ENCODE measurements at places on chromosomes 6 and 20.

GRCh38 chr6:12245360-12245759, 44.8 kb upstream of the EDN1 start:
- DNase-seq: no peak

DNA sequence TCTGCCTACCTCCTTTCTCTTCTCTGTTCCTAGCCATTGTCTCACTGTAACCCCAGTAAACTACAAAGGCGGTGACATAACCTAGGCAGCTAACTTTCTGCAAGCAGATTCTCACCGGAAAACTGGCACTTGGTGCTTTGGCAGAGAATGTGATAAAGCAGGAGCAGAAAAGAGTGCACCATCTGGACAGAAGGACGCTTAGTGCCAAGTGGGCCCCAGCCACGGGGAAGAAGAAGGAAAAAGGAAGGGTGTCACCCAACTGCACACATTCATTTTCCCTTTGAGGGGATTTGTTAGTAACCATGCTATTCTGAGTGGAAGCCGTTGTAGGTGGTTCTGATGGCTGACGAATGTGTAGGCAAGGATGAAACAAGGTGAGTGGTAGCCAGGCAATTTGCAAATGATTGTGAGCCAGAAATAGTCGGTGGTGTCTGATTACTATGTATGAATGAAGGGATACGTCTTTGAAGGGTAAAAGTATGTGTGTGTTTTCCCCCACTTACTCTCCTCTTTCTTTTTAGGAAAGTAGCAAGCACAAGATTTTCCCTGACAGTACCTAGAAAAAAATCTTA, 148.3 kb upstream of the STXBP5 start:
- no peak for DNase-seq

DNA sequence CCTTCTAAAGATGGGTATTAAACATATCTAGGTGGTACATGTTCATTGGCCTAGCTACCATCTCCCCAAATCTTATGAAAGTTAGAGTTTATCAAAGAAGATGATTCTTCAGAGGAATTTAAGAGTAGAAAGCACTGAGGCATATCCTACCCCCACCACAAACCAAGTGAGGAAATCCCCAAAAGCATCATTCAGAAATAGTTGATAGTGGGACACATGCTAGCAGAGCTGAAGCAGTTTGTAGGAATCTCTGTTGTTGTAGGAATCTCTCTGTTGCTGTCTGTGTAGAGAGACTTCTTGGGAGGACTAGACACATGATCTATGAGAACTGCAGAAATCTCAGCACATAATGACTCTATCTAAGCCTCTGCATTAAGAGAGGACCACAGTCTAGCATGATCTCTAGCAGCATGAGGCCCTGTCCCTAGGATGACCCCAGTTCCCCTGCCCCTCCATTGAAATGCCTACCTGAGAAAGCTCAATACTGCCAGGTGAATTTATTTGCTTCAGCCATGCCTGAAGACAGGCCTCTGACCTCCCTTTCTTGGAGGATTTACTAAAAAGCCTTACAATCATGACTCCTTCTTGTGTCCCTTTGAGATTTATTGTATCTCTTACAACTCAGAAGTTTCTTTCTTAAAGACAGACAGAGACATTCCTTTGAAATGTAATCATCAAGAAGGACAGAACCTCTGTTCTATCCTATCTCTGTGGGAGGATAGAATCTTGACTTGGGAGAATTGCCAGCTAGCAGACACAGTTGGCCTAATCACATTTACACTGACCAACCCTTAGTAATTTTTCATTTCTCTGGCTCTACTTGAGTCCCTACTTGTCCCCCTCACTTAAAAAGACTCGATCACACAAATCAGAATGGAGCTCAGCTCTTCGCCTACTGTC, 582.4 kb downstream of the PHF3 start:
- DNase-seq: no peak

DNA sequence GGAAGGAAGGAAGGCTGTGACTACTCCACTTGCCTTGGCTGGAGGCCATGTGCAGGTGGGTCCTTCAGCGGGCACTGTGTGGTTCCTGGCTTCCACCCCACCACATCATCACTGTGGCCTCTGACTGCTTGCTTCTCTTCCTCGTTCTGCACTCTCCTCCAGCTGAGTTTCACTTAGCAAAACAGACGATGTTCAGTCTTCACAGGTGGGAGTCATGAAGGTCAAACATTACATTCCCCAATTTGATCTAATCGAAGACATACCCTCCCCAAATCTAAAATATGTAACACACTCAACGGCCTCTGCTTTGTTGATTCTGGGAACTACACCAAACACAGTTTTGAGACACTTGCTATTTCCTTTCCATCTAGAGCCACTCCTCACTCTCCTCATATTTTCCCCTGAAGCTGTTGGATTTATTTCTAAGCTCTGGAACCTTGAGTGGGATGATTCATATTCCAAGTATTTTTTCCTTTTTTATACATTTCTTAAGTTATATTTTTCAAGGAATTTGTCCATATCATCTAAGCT, 132.5 kb upstream of the FOXA2 start:
- DNase-seq: no peak

- DNase-seq: no peak
Measured at GRCh38 chr20:57474205-57474604, 50.7 kb downstream of the CTCFL start.

DNA sequence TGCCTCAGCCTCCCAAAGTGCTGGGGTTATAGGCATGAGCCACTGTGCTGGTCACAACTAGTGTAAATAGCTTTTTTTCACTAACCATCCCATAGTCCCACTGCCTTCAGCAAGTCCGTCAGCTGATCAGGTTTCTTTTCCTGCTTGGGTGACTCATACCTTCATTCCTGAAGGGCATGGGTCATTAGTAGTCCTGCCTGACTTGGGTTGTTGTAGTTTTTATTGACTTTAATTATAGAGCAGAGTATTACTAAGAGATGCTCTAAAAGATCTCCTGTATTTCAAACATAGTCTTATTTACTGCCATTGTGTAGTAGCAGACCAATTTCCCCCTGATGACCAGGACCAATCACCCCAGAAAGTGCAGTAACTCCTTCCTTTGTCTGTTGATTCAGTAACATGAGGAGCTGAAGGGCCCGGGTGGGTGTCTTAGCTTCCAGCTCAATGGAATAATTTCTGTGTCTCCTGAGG, 25.8 kb downstream of the HLA-C start:
- peak; percentile 67 for DNase-seq

GRCh38 chr20:34022839-34023234, 29.1 kb downstream of the RALY start:
- no peak for DNase-seq

DNA sequence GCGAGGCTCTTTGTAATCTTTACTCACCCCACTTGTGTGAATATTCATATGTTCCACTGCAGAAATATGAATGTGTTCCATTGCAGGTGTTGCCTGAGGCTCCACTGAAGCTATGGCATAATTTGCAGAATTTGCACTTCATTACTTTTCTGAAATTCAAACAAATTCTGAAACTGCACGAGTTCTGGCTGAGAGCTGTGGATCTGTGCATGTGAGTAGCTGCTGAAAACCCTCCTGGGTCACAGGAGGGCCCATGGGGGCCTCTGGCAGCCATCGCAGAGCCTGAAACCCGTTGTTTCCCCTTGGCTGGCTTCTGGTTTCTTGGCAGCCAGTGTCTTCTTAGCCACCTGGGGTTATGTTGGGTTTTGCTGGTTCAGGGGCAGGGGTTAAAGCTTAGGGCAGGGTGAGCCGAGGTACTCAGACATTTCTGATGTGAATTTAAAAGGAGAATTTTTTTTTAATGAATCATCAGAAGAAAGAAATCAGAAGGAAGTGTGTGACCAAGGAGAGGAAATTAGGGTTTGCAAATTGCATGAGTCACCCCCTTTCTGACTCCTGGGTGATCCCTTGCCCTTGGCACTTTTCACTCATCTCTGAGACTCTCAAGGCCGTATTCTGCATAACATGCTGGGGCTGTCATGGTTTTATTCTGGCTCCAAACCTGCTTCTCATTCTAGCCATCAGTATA, 40.6 kb downstream of the TOX2 start:
- DNase-seq: peak; percentile 94

GRCh38 chr6:148955441-148955840, 208.6 kb downstream of the UST start:
- no peak for DNase-seq

GRCh38 chr6:89508755-89509563, 76.0 kb downstream of the ANKRD6 start:
- no peak for DNase-seq

GRCh38 chr6:82129797-82130196, 117.7 kb downstream of the IBTK start:
- DNase-seq: no peak

GRCh38 chr6:169487579-169488436, 214.0 kb downstream of the WDR27 start:
- DNase-seq: no peak

GRCh38 chr20:61538943-61539265, 286.8 kb downstream of the CDH4 start:
- no peak for DNase-seq

GRCh38 chr20:51176876-51177275, 154.0 kb upstream of the KCNG1 start:
- no peak for DNase-seq

- DNase-seq: no peak
Measured at GRCh38 chr6:35209622-35210247, 4.0 kb upstream of the SCUBE3 start.

- no peak for DNase-seq
Measured at GRCh38 chr20:51654060-51654459, 111.5 kb upstream of the NFATC2 start.

- DNase-seq: no peak
Measured at GRCh38 chr6:156850353-156850752, 73.2 kb downstream of the ARID1B start.

DNA sequence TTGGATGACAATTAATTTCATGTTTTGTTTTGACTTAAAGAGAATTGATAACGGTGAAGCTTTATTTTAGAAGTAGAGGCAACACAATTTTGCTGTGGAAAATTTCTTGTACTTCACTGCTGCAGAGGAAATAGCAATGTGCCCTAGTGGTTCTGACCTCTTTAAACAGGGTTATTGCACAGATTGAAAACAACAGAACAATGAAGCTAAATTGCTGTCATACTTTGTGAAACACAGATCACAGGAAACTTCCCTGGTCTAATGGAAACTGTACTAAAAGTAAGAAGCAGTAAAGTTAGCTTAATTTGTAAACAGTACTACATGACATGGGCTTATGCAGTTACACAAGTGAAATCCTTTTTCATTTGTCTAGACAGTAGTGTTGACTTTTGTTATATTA, 31.3 kb downstream of the OR2A4 start:
- no peak for DNase-seq

- no peak for DNase-seq
Measured at GRCh38 chr6:29631209-29631810, 1.7 kb downstream of the GABBR1 start.

DNA sequence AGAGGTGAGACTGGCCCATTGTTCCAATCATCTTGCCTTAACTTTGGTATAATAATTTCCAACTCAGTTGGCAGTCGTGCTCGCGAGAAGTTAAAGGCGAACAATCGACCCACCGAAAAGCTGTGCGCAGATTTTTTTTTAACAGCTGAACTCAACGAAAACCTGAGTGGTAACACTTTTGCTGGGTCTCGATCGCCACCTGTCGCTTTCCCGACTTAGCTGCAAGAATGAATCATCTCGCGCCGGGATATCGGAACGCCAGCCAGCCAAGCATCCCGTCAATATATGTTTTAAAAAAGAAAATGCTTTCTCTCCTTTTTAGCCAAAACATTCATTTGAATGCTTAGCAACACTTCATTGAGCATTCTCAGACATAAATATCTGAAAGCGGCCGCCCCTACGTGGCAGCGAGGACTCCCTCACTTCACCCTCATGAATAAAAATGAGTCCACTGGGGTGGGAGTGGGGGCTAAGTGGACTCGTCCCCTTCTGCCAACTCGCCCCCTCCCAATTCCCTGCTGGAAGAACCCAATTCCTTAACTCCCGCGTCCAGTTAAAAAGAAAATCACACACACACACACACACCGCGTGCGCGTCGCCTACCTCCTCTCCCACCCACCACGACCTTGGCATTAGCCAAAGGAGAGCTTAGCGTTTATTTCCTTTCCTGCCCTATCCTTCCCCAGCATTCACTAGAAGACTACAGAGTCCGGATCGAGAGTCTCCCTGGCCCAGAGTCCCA, 1.5 kb downstream of the COL12A1 start:
- no peak for DNase-seq

GRCh38 chr6:26441977-26442376, 1.7 kb downstream of the BTN3A3 start:
- DNase-seq: no peak

DNA sequence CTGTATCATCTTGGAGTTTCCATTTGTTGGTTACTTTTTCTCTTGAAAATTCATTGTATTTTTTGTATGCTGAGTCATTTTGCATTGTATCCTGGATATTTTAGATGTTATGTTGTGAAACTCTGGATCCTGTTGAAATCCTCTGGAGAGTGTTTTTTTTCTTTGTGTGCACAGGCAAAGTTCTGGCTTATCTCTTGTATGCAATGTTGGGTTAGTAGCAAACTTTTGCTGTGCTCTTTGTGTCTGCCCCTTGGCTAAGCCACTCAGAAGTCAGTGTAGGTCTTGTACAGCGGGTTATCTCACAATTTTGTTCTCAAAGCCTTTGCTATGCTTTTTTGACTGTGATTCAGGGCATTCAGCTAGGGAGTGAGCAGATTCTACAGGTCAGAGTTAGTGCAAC, 29.1 kb upstream of the LMBRD1 start:
- no peak for DNase-seq

Measured in Panc1 (cell line).